ENCODE measurements at places on chromosomes 5 and 9.

- DNase-seq: no peak
These were observed 106.1 kb downstream of the NUDT12 start for GRCh38 chr5:103456476-103456875.

DNA sequence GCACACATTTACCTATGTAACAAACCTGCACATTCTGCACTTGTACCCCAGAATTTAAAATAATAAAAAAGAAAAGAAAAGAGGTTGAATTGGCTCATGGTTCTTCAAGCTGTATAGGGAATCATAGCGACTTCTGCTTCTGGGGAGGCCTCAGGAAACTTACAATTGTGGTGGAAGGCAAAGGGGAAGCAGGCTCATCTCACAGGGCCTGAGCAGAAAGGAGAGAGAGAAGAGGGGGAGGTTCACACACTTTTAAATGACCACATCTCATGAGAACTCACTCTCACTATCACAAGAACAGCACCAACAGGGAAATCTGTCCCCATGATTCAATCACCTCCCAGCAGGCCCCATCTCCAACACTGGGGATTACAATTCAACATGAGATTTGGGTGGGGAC is 214.6 kb downstream of the CDK5RAP2 start:
- no peak for DNase-seq

GRCh38 chr9:90018688-90019087 is 413.9 kb downstream of the GADD45G start:
- DNase-seq: no peak

DNA sequence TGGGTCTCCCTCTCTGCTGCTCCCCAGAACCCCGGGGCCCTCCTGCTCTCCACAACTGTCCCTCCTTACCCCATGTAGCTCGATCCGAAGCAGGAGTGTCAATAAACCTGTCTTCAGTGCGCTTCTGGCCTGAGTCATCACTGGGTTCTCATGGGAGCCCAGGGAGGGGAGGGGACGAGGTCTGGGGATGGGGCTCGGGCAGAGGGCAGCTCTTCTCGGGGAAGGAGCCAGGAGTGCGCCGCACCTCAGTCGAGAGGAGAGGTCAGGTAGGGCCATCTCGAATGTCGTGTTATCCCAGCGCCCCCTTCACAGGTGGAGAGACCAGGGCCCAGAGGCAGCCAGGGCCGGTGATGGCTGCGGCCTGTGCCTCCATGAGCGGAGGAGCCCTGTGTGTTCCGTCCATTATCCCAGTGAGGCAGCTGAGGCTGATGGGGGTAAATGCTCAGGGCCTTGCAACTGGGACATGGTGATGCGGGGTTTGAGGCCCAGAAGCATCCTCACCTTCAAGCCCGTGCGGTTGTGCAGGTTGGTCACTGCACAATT is 52.1 kb downstream of the LRSAM1 start:
- no peak for DNase-seq

- DNase-seq: no peak
These were observed 811.6 kb upstream of the ZNF608 start for GRCh38 chr5:125558016-125558415.

DNA sequence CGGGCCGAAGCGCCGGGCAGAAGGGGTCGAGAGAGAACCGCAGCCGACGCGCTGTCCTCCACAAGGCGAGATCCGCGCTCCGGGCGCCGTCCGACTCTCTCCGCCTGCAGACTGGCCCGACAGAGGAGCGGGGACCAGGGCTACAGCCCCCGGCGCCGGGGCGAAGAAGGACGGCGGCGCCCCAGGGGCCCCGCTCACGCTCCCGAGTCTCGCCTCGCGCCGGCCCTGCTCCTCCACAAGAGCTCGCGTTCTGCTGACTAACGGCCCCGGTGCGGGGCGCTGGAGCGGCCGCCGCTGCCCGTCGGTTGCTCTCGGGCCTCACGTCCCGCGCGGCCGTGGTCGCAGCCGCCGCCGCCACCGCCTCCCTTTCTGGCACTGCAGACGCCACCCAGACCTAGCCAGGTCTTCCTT is 338 bp downstream of the ABHD17B start:
- peak; percentile 40 for DNase-seq

DNA sequence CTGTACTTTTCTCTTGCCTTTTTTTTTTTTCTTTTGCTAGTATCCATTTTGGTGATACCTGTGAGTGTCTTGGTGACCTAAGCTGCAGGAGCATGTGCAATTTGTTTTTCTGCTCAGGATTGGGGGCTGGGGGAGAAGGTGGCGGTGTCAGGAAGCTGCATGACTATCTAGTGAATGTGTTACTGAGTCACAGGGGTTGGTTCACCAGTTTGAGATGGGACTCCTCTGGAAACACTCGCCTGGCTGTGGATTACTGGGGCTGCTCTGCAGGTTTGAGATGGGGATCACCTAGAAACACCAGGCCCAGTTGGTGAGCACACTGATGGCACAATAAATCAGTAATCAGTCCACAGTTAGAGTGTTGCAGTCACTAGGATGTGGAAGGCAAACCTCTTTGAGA is 447.9 kb downstream of the SPATA31D1 start:
- no peak for DNase-seq

DNA sequence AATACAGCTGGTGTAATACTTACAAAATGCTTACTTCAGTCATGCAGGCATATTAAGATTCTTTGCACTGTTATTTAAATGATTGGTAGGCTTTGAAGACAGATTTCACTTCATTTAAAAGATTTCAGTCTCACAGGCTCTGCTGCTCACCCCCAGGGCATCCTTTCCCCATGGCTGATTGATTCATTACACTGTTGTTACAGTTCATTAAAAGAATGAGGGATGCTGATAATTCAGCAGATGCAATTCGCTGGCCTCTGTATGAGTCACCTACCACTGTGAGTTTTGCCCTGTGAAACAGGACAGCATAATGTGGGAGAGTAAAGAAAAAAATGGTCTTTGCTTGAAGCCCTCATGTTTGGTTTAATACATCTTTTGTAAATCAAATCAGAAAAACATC is 246.9 kb downstream of the CYLC2 start:
- DNase-seq: no peak

- no peak for DNase-seq
These were observed 29.0 kb upstream of the FAM174A start for GRCh38 chr5:100505984-100506670.

GRCh38 chr5:89297066-89297465 is 414.1 kb upstream of the MEF2C start:
- DNase-seq: no peak

DNA sequence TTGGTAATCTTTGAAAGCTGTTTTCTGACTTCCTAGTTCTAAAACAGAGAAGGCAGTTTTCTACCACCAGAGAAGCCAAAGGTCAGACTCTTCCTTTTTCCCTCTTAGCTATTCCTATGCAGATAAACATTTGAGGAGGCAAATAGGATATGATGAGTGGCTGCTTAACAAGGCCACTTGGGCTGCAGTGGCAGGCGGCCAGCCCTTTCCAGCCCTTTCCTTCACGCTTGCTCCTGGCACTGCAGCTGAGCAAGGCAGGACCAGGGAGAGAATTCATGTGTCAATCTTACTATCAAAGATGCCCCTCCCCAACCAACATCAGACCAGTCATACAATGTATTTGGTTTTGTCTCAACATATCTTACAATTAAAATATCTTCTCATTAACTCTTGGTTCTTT is 36.8 kb upstream of the RNF38 start:
- no peak for DNase-seq

DNA sequence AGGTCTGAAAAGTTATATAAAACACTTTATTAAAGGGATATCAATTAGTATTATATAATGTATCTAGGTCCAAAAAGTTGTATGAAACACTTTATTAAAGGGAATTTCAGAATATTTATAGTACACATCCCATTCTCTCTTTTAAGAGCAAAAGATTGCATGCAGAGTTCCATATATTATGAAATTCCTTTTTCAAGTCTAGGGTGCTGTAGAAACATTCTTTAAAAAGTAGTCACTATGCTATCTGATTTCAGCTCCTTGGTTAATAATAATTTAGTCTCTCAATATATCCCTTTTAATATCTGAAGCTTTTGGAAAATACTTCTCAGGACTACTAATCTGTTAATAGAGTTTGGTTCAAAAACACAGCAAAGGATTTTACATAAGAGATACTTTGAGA is 1496.1 kb upstream of the C9orf72 start:
- DNase-seq: no peak

- DNase-seq: no peak
These were observed 506.6 kb upstream of the MPDZ start for GRCh38 chr9:13786131-13786530.

GRCh38 chr5:143094087-143094521 is 309.4 kb downstream of the NR3C1 start:
- no peak for DNase-seq

DNA sequence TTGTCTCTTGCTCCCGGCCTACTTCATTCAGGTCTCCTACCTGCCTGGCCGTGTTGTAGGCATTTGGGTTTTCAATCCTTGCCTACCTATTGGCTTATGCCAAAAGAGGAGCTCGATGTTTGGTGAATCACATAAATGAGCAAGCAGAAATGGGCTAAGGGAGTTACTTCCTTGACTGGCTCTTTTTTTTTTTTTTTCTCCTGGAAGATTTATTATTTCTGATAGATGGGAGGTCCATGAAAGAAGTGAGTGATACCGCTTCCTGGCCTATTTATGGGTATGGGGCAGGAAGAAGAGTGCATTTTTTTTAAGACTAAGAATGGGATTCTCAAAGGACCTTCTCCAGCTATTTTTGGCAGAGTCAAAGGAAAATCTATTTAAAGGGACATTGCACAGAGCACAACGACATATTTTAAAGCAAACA is 294.1 kb downstream of the ARHGAP26 start:
- DNase-seq: no peak
